Central memory CD8-positive, alpha-beta T cell (primary cell): ENCODE measurements at places on chromosomes 3 and 15.

- no peak for DNase-seq
These were observed 823.9 kb upstream of the CFAP20DC start for GRCh38 chr3:59873576-59874230.

GRCh38 chr3:45343947-45344346, 44.4 kb upstream of the LARS2 start:
- no peak for DNase-seq

DNA sequence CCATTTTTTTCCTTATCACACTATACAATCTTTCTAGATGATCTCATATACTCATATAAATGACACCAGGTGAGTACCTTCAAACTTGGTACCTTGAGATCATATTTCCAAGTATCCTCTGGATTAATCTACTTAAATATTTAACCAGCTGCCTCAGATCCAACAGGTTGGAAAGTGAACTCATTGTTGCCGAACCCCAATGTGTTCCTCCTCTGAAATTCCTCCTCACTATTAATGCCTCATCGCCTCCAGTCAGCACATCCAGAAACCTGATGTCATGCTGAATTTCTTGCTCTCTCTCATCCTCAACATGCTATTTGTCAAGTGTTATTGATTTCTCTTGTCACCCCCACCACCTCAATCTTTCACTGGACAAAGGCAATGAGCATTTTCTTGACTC, 221.8 kb downstream of the FMN1 start:
- no peak for DNase-seq

DNA sequence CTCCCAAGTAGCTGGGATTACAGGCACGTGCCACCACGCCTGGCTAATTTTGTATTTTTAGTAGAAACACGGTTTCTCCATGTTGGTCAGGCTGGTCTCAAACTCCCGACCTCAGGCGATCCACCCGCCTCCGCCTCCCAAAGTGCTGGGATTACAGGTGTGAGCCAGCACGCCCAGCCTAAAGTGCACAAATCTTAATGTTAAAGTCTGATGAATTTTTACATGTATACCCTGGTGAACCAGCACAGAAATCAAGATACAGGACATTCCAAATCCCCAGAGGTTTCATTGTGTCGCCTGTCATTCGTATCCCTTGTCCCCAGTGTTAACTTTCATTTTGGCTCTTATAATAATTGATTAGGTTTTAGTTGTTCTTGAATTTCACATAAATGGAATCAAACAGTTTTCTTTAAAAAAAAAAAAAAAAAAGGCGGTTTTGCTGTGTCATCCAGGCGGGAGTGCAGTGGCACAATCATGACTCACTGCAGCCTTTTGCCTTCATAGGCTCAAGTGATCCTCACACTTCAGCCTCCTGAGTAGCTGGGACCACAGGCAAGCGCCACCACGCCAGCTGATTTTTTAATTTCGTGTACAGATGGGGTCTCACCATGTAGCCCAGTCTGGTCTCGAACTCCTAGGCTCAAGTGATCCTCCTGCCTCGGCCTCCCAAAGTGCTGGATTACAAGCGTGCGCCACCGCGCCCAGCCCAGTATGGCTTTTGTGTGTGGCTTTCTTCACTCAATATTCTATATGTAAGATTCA, 1.5 kb upstream of the TM4SF19 start:
- DNase-seq: no peak

DNA sequence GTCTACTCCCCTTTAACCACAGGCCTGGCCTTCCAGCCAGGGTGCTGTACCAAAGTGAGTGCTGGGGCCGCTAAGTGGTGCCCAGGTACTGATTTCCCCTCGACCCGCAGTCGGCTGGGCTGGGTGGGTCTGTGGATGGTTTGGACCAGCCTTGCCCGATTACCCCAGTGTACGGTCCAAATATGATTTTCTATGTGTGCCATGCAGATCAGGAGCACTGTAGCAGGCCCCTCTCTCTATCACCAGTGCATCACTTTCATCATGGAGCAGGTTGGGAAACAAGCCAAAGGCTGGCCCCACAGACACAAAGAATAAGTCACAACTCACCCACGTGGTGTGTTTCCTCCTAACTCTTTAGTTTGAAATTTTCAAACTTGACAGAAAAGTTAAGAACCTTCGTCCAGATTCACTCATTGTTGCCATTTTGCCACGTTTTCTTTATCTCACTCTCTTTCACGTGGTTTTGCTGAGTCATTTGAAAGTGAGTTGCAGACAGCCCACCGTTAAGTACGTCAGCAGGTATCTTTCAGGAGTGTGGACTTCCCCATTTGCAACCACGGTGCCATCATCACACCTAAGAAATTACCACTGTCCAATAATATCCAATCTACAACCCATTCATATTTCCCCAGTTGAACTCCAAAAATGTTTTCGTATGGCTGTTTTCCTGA, 37.0 kb downstream of the ZNF710 start:
- no peak for DNase-seq

- DNase-seq: no peak
These were observed 13.1 kb downstream of the WDR53 start for GRCh38 chr3:196555295-196555694.

DNA sequence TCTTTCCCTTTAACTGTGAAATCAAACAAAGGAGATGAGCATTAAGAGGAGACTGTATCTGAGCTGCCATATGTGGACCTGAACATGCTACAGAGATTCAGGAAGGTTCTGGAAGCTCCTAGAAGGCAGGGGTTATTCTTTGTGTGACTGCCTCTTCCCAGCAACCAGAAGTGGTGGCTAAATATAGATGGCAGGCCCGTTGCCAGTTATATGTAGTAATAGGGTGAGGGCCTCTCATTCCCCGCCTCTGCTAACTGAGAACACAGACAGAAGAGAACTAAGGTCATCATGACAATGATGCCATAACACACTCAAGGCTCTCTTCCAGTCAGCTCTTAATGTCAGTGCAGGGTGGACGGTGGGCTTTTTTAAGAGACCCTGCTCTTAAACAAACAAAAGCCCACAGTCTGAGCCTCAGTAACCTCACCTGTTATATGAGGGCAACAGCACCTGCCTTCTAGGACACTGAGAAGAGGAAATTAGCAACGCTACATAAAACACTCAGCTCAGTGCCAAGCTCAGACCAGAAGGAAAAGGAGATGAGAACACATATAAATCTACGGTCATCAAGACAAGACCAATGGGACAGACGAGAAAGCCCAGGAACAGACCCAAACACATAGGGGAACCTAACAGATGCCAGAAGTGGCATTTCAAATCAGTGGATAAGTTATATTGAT, 22.3 kb downstream of the CFAP92 start:
- DNase-seq: no peak

- no peak for DNase-seq
These were observed 17.3 kb upstream of the LRRK1 start for GRCh38 chr15:100901702-100902435.

DNA sequence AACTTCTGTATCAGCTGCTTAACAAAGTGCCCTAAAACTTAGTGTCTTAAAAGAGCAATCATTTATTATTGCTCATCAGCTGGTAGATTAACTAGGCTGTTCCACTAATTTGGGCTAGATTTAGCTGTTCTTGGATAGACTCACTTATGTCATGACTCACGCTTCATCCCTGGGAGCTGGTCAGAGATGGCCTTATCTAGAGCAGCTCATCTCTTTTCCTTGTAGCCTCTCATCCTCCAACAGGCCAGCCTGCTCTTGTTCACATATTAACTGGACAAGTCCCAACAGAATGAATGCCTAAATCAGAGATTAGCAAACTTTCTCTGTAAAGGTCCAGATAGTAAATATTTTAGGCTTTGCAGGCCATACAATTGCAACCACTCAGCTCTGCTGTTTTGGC, 66.9 kb upstream of the PLAAT1 start:
- no peak for DNase-seq

GRCh38 chr15:45199136-45199810, 11.5 kb upstream of the SHF start:
- DNase-seq: no peak

DNA sequence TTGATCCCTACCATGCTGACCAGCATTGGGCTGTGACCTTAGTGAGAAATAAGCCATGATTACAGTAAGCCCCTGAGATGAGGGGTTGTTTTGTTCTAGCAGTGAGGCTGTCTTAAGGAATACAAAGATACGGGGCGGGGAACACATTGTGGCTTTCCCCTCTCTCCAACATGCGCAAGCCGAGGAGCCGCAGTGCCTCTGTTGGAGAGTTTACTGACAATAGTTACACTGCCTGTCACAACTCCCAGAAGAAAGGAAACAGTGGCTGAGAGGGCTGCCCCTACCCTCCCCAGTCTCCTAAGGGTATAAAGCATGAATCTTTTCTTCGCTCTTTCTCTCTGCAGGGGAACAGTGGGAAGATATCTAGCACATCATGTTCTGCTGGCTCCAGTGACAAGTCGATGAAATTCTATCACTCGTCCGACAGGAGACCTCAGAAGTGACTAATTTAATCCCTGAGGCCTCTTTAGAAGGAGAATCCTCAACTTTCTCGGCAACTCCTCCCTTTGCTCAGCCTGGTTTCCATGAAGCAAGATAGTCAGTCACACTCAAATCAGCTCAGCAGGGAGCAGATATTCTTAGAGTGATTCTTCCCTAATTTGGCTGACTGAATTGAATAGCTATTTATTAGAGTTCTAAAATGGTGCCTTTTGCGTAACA, 409.0 kb upstream of the PROK2 start:
- DNase-seq: no peak

DNA sequence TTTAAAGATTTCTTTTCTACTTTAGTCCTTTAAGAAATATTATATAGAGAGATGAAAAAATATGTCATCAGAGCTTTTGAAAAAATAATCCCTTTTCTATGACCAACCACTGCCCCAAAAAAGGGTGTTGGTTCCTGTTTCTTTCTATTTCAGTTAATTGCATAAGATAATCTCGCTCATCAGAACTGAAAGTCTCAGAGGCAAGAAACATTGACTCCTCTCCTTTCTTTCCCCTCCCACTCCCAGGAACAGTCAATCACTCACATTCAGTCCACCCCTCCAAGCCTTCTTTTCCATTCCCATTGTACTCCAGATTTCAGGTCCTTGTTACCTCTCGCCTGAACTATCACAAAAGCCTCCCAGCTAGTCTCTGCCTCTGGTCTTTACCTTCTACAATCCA, 153.7 kb upstream of the ABI3BP start:
- no peak for DNase-seq

- DNase-seq: no peak
These were observed 432 bp upstream of the RAD54L2 start for GRCh38 chr3:51538115-51538458.

- DNase-seq: no peak
These were observed 66.7 kb upstream of the STT3B start for GRCh38 chr3:31465999-31466398.

DNA sequence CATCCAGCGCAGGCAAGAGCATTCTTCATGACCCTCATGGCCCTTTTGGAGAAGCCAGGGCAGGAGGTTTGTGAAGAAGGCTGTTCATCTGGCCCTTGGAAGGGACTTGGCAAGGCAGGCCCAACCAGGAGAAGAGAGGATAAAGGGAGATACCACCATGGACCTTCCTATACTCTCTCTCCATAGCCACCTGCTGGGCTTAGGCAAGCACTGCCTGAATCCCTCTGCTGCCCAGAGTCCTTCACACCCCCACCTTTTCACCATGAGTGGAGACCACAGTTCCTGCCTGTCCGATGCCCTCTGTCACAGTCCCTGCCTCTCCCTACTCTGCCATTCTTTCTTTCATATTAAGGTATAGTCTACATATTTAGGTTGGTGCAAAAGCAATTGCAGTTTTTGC, 10.6 kb upstream of the SFMBT1 start:
- DNase-seq: no peak

GRCh38 chr3:38047896-38048295, 8.9 kb downstream of the DLEC1 start:
- no peak for DNase-seq

DNA sequence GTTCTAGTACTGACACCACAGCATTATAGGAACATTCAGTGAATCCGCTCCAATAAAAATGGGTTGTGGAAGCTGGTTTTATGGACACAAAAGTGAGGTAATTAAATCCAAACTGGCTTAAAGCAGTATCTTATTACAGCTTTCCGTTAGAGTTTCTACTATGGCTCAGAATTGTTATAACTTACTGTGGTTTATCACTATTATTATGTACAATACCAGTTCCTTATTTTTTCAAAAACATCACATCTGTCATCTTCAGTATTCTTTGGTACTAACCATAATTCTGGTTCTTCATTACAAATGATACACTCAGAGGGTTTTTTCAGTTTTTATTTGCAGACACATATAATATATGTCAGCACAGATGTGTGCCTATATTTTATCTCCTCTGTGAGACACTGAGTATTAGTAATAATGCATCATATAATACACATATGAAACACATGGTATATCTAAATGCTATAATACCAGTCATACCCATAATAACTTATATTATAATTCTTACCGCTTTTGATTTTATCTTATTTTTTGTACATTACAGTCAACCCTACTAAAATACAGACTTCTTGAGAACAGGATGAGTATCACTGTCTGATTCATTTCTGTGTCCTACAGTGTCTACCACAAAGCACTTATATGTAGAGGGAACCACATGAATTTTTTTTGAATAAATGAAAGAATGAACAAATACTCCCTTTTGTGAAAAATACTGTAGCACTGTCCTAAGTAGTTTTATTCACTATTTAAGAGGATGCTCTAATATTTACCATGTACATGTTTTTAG, 39.0 kb downstream of the CMSS1 start:
- no peak for DNase-seq

GRCh38 chr3:193237030-193237429, 4.0 kb upstream of the PLAAT1 start:
- DNase-seq: no peak

GRCh38 chr3:27719314-27720003, 2.7 kb downstream of the EOMES start:
- no peak for DNase-seq

DNA sequence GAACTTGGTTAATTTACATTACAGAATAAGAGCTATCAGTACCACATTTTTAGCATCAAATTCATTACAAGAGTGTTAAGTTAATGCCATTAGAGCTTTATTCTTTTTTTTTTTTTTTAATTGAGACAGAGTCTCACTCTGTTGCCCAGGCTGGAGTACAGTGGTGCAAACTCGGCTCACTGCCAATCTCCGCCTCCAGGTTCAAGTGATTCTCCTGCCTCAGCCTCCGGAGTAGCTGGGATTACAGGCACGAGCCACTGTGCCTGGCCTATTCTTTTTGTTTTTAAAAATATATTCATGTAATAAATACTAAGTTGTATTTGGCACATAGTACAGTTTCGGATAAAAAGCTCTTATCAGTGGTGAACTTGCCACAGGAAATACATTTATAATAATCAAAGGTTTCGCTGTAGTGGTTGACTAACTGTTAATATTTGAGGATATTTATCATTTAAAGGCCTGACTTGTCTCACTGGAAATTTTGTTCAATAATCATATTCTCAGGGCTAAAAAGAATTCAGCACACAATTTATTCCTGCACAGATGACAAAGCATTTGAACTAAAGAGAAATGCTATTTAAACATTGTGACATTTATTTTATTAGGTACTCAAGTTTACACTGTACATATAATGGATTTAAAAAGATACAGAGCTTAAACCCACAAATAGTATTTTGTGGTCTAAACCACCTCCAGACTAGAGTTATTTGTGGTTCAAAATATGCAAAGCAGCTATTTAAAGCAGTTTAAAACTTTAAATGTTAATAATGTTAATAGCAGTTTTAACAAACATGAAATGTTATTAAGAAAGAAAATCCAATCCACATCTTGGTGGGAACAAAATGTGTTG, 6.1 kb upstream of the LEKR1 start:
- DNase-seq: no peak

- DNase-seq: no peak
These were observed 77.7 kb downstream of the OCA2 start for GRCh38 chr15:28021281-28022039.
